T-helper 22 cell (primary cell): ENCODE measurements at places on chromosomes 13 and 19.

DNA sequence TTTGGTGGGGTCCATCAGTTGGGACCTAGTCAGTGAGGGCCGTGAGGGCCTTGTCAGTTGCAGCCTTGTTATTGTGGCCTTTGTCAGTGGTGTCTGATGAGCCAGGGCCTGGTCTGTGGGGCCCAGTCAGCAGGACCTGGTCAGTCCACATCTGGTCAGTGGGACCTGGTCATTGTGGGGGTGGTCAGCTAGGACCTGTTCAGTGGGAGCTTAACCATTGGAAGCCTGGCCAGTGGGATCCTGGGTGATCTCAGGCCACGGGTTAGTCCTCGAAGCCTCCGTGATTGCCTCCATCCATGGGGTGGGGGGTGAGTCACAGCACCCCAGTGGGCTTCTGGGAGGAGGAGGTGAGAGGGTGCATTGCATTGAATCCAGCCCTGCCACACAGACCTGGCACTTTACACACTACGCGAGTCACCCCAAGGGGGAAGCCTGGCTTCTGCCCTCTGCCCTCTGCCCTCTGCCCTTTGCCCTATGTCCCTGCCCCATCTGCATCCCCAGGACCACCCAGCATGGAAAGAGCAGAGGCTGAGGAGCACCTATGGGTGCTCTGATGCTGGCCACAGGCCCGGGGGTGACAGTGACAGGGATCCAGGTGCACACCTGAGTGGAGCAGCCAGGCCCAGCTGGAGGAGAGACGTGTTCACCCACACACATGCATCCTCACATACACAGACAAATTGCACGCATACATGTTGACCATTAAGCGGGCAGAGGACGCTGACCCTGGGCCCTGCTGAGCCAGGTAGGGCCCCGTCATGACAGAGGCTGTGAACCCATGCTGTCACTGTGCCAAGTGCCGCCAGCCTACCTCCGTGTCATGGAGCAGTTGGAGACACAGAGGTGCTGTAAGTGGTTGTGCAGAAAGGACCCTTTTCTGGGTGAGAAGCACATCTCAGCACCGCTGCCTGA lies 59.8 kb upstream of the TPM4 start:
- DNase-seq, result no peak

- no peak for DNase-seq
Observed at GRCh38 chr19:53978975-53979801, 12.2 kb upstream of the CACNG6 start.

DNA sequence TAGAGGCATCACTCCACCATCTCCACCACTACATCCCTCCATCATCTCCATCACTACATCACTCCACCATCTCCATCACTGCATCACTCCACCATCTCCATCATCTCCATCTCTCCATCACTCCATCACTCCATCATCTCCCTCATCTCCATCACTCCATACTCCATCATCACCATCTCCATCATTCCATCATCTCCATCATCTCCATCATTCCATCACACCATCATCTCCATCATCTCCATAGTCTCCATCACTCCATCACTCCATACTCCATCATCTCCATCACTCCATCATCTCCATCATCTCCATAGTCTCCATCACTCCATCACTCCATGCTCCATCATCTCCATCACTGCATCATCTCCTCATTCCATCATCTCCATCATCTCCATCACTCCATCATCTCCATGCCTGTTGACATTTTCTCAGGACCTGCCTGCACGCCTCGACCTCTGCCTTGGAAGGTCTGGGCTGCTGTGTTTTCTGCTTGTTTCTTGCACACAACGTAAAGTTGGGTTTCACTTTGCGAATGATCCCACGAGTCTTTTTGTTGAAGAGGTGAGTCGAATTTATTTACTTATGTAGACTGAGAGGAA lies 21.2 kb upstream of the RASA3 start:
- no peak for DNase-seq

GRCh38 chr13:85497652-85498051 lies 301.6 kb downstream of the SLITRK6 start:
- no peak for DNase-seq

- DNase-seq, result no peak
Observed at GRCh38 chr19:3759482-3760254, 1.8 kb downstream of the APBA3 start.

- DNase-seq, result no peak
Observed at GRCh38 chr13:45826731-45827130, 24.8 kb downstream of the SIAH3 start.

- no peak for DNase-seq
Observed at GRCh38 chr19:1070576-1070930, 3.6 kb downstream of the ARHGAP45 start.

DNA sequence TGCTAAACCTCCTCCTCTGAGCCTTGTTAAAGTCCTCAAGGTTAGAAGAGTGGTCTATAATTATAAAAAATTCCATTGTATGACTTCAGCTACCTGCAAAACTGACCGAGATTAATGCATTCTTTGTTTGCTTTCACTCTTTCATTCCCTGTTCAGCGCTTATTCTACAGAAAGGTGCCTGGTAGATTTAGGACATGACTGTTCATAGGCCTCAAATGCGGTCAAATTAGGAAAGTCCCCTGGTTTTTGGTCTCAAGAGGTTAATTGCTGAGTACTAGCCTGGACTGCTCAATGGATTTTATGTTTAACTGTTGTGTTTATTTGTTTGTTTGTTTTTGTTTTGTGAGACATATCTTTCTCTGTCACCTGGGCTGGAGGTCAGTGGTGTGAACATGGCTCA lies 35.4 kb downstream of the KL start:
- DNase-seq, result no peak

- no peak for DNase-seq
Observed at GRCh38 chr19:29380581-29380980, 145.2 kb upstream of the VSTM2B start.

GRCh38 chr13:40311356-40312101 lies 354.9 kb downstream of the FOXO1 start:
- no peak for DNase-seq

DNA sequence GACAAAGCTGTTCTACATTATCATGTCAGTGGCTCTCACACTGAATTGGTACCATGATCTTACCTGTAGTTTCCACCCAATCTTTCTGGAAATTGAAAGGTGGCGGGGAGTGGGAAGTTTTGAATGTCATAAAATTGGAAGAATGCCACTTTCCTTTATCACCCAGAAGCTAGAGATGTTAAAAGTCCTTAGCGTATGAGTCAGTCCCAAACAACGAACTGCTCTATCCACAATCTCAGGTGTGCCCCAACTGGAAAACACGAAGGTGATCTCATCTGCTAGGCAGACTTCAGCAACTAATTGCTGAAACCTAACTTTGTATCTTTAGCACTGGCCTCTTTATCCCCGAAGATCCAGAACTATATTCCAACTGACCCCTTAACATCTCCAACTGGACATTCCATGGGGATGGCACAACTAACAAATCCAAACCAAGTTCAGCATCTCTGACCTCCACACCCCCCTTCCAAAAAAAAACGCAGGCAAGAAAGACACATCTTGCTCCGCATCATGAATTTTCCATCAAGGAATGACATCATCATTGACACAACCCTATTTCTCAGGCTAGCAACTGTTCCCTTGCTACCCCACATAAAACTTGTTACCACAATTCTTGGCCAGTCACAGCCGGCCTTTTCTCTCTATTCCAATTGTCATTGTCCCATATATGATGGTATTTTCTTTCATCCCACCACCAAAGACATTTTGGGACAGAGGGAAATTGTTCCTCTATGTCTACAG lies 175.4 kb downstream of the KLF12 start:
- DNase-seq, result no peak

GRCh38 chr19:55247621-55248099 lies 11.2 kb downstream of the PPP6R1 start:
- DNase-seq, result no peak

DNA sequence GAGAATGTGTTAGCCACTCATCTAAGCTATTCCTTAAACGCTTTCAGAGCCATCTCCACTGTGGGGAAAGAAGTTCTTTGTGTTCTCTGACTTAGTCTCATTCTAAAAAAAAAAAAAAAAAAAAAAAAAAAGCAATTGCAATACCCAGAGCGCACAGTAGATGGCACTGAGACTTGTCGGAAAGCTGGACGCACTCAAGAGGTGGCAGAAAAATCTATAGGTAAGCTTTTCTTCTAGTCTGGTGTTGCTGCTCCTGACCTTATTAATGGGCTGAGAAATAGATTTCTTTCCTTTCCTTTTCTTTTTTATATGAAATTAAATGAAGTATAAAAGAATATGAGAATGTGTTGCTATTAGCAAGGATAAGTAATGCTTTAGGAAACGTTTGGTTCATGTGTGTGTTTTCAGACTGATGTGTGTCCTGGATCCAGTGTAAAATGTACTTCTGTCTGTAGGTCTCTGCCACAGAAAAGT lies 4.7 kb upstream of the GJB2 start:
- no peak for DNase-seq

DNA sequence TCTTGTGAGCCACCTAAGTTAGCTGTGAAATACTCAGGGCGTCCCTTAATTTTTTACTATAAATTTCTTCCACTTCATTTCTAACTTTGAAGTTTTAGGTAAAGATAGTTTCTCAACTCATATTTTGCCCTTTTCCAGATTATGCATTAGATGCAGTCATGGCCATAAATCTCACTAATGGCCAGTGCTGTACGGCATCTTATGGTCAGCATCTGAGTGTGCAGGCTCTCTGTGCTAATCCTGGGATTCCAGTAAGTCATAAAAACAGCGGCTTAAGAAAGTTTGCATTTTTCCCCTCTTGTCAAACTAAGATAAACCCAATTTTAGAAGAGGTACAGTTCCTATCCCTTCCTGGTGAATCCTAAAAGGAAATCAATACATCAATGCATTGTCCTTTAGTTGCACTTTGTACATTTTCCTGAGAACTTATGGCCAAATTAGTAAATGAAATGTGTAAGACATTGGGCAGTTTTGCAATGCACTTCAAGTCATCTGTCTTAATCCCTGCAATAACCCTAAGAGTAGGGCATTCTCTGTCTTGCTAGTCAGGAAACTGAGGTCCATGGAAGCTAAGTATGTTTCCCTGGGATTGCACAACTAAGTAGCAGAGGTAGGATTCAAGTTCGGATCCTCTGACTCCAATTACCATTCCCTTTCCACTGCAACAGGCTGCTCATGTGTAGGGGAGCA lies 146.2 kb downstream of the DCT start:
- no peak for DNase-seq

DNA sequence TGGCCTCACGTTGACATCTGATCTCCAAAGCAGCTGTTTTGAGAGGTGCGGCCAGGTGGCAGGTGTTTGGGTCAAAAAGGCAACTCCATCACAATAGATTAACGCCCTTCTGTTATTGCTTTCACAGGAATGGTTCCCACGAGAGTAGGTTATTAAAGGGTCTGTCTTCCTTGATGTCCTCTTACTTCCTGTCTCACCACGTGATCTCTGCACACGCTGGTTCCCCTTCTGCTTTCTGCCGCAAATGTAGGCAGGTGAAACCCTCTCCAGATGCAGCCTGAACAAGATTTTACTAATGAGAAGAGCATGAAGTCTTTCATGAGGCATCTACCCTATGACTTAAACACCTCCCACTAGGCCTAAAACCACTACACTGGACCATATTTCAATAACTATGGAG lies 22.8 kb upstream of the ZNF564 start:
- DNase-seq, result no peak

- no peak for DNase-seq
Observed at GRCh38 chr13:94090773-94091480, 388.6 kb downstream of the DCT start.

DNA sequence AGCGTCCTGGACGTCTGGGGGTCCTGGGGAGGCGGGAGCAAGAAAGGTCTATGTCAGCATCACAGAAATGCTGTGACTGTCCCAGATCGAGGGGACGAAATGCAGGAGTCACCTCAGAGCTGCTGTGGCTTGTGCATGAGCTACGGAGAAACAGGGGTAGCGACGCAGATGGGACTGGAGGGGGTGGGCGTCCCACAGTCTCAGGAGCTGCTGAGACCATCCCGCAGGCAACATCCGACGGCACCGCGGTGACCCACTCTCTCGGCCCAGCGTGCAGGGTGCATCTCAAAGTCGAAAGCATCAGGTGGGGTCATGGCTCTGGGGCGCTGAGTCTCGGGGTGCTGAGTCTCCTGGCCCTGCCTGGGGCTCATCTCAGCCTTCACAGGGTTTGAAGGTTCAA lies 37.4 kb upstream of the C13orf46 start:
- no peak for DNase-seq

- no peak for DNase-seq
Observed at GRCh38 chr19:52227196-52227940, 37.5 kb downstream of the PPP2R1A start.
